ENCODE measurements at places on chromosomes 4 and X.

DNA sequence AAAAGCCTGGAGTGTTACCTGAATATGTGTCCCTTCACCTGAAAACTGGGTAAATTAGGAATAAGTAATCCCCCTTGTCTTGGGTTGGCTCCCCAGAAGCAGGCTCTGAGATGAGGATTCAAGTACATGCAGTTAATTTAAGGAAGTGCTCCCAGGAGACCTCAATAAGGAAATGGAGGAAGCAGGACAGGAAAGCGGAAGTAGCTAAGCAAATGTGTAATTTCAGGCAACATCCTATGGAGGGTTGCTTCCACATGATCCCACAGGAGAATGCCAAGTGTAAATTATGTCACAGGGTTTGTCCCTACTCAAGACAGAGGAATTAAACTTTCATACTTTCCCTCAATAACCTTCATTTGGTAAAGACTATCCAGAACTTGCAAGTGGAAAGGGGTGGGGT, 48.1 kb upstream of the ARHGEF6 start:
- DNase-seq, result no peak

- DNase-seq, result peak; percentile 51
Observed at GRCh38 chrX:28391528-28391927, 195.7 kb upstream of the IL1RAPL1 start.

GRCh38 chrX:15929194-15929593, 74.6 kb upstream of the AP1S2 start:
- DNase-seq, result no peak

- DNase-seq, result no peak
Observed at GRCh38 chr4:133347409-133347808, 198.3 kb downstream of the PCDH10 start.

- no peak for DNase-seq
Observed at GRCh38 chr4:665751-666435, 8.2 kb downstream of the ATP5ME start.

DNA sequence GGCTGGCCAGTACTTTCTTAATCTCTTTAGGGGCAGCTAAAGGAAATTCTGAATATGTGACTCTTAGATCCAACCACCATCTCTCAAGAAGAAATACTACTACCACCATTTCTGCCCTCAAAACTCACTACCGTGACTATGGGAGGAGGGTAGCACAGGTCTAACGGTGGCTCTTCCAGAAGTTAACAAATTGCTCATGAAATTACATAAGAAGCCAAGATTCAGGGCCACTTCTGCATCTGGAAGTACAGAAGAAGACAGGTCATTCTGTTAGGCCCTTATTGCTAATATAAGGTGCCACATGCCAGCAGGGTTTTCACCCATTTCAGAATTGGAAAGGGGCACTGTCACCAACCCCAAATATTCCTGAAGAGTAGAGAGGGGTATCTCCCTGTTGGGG, 19.6 kb upstream of the NKRF start:
- no peak for DNase-seq

DNA sequence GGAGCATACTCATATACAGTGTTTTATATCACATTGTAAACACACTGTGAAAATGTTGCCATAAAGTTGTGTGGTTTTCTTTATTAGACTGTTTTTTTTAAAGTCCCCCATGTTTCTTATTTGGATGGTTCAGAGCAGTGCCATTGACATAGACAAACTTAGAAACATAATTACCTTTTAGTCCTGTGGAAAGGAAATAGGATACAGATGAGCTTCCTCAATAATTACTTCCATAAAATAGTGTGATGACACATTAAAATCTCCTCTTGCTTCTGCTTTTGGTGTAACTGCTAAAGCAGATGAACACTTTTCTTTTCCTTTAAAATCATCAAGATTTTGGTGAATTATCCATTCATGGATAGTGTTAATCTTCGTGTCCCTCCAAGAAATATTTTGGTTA, 52.9 kb upstream of the LIMCH1 start:
- DNase-seq, result no peak

DNA sequence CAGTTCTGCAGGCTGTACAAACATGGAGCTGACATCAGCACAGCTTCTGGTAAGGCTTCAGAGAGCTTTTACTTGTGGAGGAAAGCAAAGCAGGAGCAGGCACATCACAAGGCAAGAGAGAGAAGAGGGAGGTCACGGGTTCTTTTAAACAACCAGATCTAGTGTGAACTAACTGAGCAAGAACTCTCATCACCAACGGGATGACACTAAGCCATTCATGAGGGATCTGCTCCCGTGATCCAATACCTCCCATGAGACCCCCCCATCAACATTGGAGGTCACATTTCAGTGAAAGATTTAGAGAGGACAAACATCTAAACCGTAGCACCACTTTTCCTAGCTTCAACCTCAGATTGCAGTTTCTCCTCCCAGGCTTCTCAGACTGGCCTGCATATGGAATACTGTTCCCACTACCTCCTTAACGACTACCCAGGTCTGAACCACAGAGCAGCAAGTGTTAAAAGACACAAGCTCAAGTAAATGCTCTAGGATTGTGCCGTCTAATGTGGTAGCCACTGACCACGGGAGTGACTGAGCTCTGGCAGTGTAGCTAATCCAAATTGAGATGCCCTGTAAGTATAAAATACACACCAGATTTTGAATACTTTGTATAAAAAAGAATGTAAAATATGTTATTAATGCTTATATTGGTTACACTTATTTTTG, 192.7 kb downstream of the PTTG2 start:
- no peak for DNase-seq

- DNase-seq, result no peak
Observed at GRCh38 chrX:132258509-132258908, 39.3 kb upstream of the RAP2C start.

DNA sequence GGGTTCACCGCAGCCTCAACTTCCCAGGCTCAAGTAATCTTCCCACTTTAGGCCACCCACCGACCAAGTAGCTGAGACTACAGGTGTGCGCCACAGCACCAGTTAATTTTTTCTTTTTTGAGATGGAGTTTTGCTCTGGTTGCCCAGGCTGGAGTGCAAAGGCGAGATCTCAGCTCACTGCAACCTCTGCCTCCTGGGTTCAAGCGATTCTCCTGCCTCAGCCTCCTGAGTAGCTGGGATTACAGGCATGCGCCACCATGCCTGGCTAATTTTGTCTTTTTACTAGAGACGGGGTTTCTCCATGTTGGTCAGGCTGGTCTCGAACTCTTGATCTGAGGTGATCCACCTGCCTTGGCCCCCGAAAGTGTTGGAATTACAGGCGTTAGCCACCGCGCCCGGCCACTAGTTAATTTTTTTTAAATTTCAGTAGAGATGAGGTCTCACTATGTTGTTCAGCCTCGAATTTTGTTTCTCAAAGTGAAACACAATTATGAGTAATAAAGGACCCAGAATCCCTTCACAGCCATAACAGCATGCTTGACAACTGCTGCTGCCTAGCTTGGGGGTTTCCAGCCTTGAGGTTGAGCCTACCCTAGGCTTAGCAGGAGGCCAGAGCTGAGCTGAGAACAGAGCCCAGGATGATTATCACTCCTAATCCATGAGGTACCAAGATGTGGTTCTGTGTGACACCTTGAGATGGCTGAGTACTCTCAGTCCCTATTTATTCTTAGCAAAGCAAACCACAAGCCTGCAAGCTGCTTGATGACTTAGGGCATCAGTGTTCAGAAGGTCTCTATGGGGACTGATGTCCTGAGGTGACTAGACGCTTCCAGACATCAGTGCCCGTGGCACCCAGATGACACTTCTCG, 41.6 kb upstream of the NKRF start:
- no peak for DNase-seq

GRCh38 chr4:184007891-184008290, 102.8 kb downstream of the STOX2 start:
- DNase-seq, result no peak

GRCh38 chrX:102712981-102713625, 855 bp downstream of the GPRASP2 start:
- peak; percentile 58 for DNase-seq

DNA sequence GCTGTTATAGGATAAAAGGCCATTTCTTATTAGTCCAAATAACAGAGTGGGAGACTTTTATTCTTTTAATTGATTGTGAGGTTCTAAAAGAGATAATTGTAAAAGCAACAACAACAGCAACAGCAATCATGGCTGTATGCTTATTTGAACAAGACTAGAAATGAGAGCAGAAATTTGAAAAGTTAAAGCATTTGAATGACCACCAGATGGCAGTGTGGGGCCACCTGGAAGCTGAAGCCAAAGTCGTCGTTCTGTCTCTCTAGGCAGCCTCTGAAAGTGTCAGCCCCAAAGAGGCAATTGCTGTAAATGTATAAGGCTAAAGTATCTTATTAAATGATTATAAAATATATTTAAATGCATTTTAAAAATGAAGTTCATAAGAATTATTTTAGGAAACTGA, 42.2 kb downstream of the SH2D1A start:
- peak; percentile 61 for DNase-seq

- DNase-seq, result peak; percentile 60
Observed at GRCh38 chr4:16026160-16026761, 57.6 kb downstream of the PROM1 start.

- no peak for DNase-seq
Observed at GRCh38 chr4:24835696-24836095, 40.3 kb downstream of the SOD3 start.

DNA sequence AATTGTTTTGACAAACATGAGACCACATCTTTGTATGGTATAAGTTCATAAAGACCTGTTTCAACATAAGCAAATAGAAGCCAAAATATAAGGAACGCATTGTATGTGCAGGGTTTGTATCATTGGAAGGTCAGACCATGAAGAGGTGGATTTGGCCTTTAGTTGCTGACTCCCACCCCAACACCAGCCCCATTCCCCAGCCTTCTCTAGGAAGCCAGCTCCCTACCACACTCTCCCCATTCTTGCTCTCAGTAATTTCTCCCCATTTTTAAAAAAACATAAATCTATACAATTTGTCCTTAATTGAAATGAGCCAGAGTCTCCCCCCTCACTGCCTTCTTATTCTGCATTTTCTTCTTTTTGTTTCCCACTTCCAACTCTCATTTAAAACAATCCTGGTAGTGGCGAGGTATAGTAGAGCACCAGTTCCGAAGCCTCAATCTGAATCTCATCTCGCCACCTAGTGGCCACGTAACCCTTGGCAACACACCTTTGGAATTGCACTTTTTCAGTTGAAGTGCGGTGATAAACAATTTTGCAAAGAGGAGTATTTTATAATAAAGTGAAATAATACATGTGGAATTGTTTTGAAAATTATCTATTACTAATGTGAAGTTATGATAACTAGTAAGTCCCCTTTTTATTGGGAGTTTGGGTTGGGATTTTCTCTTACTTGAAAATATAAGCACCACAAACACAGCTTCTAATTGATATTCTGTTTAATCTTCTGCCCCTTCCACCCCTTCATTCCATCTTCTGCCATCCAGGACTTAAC, 126.6 kb downstream of the ASB9 start:
- DNase-seq, result peak; percentile 37

DNA sequence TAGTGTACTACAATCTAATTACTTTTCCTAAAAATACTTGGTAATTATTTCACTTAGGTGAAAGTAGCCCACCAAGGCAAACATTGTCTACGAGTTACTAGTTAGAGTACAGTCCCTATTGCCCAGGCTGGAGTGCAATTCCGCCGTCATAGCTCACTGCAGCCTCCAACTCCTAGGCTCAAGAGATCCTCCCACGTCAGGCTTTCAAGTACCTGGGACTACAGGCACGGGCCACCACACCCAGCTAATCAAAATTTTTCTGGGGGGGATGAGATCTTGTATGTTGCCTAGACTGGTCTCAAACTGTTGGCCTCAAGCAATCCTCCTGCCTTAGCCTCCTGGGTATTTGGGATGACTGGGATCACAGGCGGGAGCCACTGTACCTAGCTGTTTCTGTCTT, 21.9 kb downstream of the FAM193A start:
- no peak for DNase-seq

DNA sequence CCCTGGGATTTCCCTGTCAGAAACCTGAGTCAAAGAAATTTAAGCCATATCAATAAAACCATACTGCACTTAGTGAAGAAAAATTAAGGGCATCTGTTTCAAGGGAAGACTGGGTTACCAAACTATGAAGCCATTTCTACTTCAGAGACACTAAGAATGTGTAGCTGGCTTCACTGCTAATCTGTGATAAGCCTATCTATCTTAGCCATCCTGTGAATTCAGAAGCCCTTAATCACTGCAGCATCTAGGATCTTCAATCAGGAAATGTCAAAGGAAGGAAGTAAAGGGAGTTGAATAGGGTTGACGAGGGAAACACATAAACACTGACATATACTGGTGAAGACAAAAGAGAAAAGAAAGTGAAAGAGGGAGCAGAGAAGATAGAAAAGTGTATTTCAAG, 777.6 kb upstream of the DIAPH2 start:
- no peak for DNase-seq

GRCh38 chr4:141524116-141524515, 112.3 kb upstream of the IL15 start:
- peak; percentile 47 for DNase-seq

- DNase-seq, result no peak
Observed at GRCh38 chrX:13194291-13195103, 125.4 kb downstream of the ATXN3L start.

- DNase-seq, result peak; percentile 9
Observed at GRCh38 chr4:114156371-114156770, 176.9 kb upstream of the ARSJ start.

DNA sequence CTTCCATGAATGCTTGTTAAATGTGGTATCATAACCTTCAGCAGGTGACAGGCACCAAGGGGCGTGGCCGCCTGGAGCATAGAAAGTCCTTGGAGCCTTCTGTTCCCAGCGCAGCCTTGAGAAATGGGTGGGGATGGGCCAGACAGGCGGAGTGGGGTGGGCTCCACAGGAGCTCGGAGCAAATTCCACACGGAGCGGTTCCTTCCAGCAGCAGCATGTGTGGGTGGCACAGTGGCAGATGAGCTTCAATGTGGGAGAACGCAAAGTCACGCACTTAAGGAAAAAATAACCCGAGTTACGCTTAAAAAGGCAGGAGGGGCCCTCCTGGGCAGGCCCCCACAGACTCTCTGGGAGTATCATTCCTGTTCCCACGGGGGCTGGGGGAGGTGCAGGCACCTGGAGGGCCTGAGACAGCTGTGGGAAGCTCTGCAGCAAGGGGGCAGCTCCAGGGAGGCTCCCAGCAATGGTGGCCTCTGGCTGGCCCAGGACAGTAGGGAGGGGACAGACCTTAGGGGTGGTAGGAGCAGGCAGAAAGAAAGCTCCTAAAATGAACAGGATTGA, 15.3 kb downstream of the TMEM271 start:
- DNase-seq, result no peak

GRCh38 chrX:70480660-70481018, 36.0 kb downstream of the DLG3 start:
- DNase-seq, result peak; percentile 24

- DNase-seq, result no peak
Observed at GRCh38 chr4:18214411-18215055, 193.0 kb upstream of the LCORL start.

DNA sequence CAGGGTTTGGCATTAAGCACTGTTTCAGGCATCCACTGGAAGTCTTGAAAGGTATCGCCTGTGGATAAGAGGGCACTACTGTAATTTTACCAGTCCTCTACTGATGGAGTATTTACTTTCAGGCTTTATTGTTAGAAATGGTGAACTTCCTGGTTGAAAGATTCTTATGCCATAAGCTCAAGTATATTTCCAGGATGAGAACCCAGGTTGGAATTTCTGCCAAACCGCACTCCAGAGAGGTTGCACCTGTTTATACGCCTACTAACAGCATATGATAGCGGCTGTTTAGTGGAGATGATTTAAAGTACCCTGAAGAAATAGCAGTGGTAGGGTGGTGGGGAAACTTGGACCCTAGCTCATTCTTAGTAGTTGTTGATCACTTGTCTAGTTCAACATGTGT, 9.9 kb downstream of the FNIP2 start:
- no peak for DNase-seq

Data from iris pigment epithelial cell (primary cell).